ENCODE measurements at places on chromosomes 13 and 19.

GRCh38 chr19:15280048-15280725 is 47.9 kb upstream of the EPHX3 start:
- DNase-seq: no peak

DNA sequence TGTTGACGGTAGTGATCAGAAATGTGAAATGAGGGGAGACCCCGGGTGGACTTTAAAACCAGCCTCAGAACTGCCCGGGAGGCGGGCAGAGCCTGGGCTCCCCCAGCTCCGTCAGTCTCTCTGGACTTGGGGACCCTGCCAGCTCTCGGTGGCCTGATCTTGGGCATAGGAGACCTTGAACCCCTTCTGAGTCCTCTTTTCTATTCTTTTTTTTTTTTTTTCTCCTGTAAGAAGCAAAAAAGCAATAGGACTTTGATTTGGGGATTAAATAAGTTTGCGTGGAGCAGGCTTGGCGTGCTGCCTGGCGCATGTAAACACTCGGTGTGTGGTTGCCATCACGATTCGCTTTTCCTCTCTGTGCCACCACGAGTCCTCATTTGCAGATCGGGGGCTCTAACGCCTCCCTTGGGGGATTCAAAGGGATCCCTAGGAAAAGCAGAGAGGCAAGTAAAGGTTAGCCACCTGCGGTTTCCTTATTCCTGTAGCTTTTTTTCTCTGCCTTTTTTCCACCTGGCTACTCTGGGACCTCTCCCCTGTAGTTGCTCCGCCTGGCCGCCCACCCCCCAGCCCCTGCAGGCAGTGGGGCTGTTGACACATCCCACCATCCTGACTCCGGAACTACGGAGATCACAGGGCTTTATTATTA is 1.3 kb downstream of the SAFB start:
- no peak for DNase-seq

DNA sequence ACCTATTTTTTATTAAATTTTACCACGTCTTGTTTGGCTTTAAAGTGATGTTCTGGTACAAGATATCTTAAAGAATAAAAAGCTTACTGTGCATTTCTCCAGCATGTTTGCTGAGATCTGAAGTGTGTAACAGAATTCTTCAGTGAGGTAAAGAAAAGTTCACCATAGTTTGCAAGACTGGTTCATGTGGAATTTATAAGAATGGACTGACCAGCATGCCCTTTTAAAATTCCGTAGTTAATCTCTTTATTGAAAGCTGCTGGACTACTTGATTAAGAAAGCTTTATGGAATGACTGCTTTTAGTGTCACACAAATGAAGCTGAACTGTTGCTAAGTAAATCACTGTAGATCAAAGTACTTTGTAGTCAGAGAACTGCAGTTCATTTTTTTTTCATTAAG is 119.2 kb downstream of the GPC6 start:
- DNase-seq: no peak

DNA sequence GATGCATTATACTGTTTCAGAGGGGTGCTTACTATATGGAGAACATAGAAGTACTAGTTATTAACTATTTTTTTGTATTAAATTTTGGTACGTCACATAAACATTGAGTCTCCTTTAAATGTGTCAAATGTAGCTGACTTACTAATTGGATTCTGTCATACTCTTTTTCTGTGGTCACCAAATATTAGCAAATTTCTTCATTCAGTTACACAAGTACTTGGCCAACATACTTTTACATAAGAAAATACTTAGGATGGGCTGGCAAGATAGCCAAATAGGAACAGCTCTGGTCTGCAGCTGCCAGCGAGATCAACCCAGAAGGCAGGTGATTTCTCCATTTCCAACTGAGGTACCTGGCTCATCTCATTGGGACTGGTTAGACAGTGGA is 19.2 kb downstream of the LPAR6 start:
- no peak for DNase-seq

DNA sequence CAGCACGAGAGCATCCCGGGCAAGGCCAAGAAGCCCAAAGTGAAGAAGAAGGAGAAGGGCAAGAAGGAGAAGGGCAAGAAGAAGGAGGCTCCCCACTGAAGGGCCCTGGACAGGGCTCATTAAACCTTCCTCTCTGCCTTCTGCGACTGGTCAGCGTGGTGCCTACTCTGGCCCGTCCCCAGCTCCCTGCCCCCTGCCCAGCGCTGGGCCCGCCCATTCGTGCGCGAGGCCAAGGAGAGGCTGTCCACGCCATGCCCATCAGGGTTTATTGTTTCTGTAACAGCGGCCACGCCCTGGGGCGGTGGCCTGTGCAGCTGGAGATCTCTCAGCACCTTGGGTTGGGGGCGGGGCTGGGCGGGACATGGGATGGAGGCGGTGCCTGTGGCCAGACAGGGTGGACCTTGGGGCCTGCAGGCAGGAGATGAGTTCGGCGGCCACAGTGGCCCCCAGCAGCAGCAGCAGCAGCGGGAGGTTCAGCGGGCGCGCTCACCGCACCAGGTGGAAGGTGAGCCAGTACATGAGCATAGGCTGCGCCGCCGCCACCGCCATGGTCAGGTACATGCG is 897 bp downstream of the C19orf33 start:
- no peak for DNase-seq

DNA sequence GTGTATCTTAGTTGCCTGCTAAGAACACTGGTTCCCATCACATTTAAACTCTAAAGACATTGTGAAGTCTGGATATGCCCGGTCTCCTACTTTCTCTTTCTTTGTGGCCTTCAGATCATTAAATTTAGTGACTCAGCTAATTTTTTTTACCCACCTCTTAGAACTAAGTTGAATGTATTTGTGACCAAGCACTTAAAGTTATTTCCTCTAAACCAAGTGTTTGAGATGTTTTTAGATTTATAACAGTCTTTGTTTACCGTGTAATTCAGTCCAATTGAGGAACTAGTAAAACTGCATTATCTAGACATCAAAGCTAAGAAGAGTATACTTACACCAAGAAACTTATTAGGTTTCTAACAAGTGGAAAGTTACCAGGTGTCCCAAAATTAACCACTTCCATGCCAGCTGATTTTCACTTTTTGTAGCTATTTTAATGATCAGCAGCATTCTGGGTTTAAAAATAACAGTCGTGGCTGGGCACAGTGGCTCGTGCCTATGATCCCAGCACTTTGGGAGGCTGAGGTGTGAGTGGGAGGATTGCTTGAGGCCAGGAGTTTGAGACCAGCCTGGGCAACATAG is 53.1 kb downstream of the ARHGAP35 start:
- DNase-seq: no peak

- DNase-seq: peak; percentile 4
Observed at GRCh38 chr13:23025864-23026608, 154.7 kb upstream of the SGCG start.

GRCh38 chr13:39656325-39656677 is 839 bp downstream of the COG6 start:
- peak; percentile 14 for DNase-seq

DNA sequence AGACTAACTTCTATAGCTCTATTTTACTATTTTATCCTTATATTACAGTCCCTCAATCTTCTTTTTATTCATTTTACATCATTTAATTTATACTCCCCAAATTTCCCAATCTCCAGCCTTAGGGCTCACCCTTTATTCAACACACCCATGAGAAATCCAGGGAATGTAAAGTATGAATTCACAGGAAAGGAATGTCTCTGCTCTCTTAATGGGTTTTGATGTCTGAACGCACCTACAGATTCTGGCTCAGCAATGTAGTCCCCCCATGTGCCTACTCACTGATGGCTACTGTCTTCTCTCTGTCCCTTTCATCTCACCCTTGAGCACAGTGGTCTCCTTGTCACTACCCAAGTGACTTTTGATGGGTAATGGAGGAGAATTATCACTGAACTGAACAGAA is 32.8 kb downstream of the TNFSF13B start:
- DNase-seq: no peak

Data from CD4-positive, CD25-positive, alpha-beta regulatory T cell (primary cell).